Activated T-helper 1 cell treated with anti-CD3 and anti-CD28 coated beads, Interleukin-12 subunit alpha, Interleukin-12 subunit beta, Interleukin-2, Interleukin-4 antibody, amounts not matched to agents 30 ng/mL and 10 ng/mL and 1 ng/mL, durations not matched to agents 14 hours and 24 hours and 36 hours (primary cell): ENCODE measurements at places on chromosomes 16 and 17.

DNA sequence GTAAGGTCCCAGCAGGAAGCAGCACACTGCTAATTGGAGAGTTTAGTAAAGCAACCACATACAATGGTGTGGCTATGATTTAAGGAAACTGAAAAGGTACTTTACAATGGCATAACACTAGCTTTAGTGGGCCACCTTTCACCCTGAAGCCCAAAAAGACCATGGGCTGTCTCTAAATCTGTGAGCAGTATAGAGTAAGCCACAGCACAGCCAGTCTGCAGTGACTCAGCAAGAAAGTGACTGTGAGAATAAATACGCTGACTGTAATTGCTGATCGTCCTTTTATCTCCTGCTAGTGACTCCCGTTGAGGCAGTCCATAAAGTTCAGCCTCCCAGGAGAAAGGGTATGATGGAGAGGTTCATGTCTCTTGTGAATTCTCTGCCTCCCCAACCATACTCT lies 679.8 kb upstream of the KIF2B start:
- no peak for DNase-seq

DNA sequence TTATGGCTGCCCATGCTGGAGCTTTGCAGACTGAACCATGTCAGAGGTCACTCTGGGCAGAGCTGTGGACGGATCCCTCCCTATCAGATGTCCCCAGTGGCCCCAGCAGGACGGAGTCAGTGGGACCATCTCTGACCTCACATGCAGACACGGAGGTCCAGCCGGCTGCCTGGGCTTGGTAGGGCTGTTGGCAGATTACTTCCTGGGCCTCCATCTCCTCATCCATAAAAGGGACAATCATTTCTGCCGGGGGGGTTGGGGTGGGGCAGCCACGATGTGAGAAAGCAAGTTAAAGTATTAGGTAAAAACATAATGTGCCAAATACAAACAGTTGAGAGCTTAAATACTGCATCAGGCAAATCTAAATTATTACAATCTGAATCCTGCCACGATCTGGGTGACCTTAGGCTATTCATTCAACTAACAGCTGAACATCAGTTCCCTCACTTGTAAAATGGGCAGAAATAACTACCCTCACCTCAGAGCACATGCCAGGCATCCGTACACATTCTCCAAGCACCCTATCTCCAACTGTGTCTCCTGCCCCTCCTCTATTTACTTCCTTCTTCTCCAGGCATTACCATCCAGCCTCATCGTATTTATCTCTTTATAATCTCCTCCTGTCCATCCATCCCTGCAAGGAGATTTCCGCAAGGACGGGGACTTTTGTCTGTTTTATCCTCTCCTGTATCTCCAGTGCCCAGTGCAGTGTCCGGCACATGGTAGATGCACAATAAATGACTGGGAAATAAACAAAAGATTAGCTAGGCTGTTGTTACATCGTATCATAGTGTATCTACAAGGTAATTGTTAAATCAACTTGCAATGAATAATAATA lies 192.3 kb upstream of the FOXF1 start:
- DNase-seq = no peak

DNA sequence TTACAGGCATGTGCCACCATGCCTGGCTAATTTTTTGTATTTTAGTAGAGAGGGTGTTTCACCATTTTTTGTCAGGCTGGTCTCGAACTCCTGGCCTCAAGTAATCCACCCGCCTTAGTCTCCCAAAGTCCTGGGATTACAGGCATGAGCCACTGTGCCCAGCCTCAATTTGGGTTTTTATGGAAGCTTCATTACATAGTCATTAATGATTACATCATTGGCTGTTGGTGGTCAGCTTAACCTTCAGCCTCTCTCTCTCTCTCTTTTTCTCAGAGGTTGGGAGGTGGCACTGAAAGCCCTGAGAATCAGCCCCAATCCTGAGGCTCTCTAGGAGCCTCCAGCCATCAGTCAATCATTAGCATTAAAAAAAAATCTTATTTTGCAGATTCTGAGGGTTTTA lies 45.3 kb downstream of the C17orf58 start:
- no peak for DNase-seq

DNA sequence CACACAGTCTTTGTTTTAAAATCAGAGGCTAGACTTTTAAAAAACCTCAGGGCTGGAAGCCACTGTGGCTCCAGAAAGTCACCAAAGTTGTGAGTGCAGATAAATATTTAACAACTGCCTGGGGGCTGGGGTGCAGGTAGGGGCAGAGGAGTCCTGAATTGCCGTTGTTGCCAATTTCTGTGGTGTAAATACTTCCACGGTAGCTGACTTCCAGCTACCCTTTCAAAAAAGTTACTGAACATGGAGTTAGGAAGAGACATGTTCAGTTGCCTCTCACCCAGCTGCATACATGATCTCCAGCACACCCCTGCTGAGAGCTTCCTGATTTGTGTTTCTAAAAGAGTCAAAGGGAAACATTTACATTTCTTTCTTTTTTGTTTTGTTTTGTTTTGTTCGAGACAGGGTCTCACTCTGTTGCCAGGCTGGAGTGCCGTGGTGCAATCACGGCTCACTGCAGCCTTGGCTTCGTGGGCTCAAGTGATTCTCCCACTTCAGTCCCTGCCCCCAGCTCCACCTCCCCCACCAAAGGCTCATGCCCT lies 58.7 kb downstream of the PLXDC1 start:
- no peak for DNase-seq

DNA sequence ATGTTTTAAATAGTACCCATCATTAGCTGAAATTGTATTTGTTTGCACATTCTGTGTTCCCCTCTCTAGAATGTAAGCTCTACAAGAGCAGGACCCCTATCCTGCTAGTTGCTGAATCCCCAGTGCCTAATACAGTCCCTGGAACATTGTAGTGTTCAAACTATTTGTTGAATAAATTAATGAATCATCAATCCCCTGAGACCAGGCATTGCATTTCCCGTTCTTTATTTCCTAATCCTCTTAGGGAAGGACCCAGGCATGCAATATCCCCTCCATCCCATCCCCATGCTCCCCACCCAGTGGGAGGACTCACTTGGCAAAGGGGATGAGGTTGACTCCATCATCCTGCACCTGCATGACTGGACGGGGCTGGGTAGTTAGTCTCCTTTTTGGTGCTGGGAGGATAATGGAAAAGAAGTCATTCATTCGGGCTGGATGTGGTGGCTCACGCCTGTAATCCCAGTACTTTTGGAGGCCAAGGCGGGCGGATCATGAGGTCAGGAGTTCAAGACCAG lies 3.2 kb downstream of the INCA1 start:
- no peak for DNase-seq

GRCh38 chr16:85909932-85910853 lies 11.2 kb downstream of the IRF8 start:
- no peak for DNase-seq

DNA sequence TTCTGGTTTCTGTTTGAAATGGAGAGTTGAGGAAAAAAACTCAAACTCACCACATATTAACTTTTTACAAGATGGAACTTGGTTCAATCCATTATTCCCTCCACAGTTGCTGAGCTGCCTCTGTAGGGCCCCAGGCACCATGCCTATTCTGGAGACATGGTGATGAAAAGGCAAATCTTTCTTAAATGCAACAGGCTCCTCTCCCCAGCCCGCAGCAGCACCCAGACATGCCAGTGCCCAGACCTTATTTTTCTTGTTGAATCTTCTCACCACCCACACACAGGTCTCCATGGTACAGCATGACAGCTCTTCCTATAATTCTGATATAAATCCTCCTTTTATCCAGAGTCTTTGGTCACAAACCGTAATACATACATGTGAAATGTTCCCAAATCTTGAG lies 7.6 kb downstream of the CYTH1 start:
- DNase-seq = no peak

- DNase-seq = no peak
Observed at GRCh38 chr17:2947588-2947950, 115.8 kb downstream of the OR1D5 start.

DNA sequence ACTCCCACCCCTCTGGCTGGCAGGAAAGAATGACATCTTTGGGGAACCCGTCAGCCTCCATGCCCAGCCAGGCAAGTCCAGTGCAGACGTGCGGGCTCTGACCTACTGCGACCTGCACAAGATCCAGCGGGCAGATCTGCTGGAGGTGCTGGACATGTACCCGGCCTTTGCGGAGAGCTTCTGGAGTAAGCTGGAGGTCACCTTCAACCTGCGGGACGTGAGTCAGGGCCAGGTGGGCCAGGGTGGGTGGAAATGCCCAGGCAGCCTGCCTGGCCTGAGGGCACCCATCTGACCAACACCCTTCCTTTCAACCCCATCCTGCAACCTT lies 8.1 kb upstream of the DCAF7 start:
- no peak for DNase-seq

DNA sequence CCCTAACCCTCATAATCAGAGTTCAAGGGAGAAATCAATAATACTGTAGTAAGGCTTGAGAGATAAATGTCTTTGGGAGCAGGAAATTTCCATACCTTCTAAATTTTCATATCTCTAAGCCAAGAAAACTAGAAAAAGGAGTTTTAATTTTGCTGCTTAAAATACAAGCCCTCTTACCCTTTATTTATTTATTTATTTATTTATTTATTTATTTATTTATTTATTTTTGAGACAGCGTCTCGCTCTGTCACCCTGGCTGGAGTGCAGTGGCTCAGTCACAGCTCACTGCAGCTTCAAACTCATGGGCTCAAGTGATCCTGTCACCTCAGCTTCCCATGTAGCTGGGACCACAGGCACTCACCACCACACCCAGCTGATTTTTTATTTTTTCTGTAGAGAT lies 69.0 kb upstream of the GNAO1 start:
- DNase-seq = no peak

DNA sequence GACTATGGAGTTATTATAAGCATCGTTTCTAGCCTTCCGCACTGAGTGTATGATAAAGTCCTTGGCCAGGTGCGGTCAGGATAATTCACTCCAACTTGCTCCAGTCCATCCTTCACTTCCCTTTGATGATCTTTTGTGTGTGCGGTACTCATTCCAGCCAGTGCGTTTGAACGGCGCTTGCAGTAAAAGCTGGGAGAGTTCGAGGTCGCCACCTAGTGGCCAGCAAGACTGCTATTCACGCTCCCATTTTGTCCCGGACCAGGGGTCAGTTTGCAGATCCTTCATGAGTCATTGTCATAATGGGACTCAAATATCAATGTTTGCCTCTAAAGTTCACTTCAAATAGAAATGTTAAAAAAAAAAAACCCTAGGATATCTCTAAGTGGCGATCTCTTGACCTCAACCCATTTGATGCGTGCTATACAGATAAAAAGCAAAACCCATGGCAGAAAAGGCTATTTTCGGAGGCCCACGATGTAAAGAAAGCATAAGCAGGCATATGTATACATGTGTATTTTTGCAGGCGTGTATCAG lies 417.1 kb downstream of the TMEM114 start:
- peak; percentile 1 for DNase-seq

- no peak for DNase-seq
Observed at GRCh38 chr16:89183463-89183862, 11.9 kb downstream of the CDH15 start.

GRCh38 chr16:18975109-18975508 lies 8.6 kb upstream of the TMC7 start:
- DNase-seq = no peak

DNA sequence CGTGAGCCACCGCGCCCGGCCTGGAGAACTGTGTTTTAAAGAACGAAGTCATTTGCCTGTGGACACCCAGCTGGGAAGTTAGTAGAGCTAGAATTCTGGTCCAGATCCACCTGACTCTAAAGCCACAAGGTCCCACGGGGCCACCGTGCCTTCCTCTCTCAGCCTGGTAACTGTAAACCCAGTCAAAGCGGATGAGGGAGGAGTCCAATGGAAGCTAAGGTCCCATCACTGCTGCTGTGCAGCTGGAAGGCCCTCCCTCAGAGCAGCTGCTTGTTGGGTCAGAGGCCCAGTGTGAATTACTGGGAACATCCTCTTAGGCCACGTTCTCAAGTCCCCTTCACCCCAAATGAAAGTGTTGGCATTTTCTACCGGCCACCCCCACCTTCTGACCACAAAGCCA lies 48.8 kb upstream of the CACNG5 start:
- no peak for DNase-seq

DNA sequence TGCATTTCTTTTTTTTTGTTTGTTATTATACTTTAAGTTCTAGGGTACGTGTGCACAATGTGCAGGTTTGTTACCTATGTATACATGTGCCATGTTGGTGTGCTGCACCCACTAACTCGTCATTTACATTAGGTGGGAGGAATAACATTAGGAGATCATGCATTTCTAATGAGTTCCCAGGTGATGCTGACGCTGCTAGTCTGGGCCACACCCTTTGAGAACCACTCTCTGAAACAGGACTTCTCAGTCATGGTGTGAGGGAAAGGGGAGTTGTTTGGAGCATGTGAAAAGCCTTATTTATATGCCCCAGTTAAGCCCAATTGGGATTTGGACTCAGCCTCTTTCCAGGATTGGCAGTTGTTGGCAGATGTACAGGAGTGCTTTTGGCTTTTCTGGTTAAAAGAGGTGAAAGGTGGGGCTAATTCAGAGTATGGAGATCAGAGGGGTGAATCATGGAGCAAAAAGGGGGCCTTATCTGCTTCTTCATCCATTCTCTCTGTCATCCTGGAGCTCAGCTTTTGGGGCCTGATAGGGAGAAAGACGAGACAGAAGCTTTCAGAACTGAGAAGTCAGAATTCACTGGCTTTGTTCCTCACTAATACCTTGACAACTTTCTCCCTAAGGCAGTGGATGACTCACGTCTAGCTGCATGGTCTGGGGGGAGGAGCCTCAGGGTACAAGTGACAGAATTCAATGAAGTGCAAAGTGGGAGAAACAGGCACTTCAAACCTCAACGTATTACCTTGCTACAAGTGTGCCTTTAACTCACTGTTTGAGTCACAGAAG lies 180.0 kb upstream of the CACNG3 start:
- DNase-seq = no peak

DNA sequence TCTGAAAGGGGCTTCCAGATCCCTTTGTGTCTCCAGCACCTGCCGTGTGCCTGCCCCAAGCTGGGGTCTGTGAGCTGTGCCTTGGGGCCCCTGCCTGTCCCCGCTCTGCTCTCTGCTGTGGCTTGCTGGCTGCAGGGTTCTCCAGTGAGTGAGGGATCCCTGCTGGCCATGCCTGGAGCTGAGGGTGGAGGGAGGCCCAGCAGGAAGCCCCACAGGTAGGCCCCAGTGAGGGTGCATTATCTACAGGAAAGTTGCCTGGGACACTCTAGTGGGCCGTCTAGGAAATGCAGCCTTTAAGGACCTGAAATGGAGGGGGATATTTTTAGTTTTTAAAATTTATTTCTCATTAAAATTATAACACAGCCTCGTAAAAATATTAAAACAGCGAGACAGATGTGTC lies 50.9 kb downstream of the JPH3 start:
- no peak for DNase-seq
